ENCODE measurements at places on chromosomes 2 and 18. TPM values are rescaled to one million over a fixed set of nuclear protein-coding genes. Genes with fewer than 3 reads are reported as not detected.
A peak's percentile ranks its signal among the peaks of the same experiment; 100 is the strongest.

- H3K4me1 ChIP-seq, result peaks cover 52% of the 10 kb centered on the region
- DNase-seq, result peak; percentile 33
- no peaks in the 10 kb centered on the region for H3K27me3 ChIP-seq
- H3K36me3 ChIP-seq, result peaks cover 37% of the 10 kb centered on the region
- peak overlapping the region; percentile 92 for H3K4me3 ChIP-seq
Observed at GRCh38 chr18:63365876-63366212, 1.2 kb downstream of the KDSR start.

Gene PKDCC
- not detected for total RNA-seq

DNA sequence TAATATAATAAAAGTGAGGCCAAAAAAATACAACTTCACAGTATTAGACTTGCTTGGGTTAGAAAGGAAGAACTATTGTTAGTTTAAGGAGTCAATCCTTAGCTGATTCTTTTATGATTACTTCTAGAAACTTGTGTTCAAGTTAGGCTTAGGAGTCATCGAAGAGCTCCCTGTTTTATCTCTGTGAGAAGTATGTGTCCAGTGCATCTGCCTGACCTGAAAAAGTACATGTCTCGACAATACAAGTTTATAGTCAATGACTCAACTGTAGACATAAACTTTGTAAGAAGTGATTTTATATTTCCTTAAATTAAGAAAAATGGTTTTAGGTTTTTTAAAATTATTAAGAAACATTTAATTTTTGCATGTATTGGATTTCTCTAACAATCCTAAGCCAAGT, 571.2 kb downstream of the ZEB2 start:
- H3K27me3 ChIP-seq, result no peaks in the 10 kb centered on the region
- H3K27ac ChIP-seq, result no peak overlapping the region
- peaks cover 4% of the 10 kb centered on the region for H3K4me1 ChIP-seq
- no peak for DNase-seq
- H3K36me3 ChIP-seq, result no peaks in the 10 kb centered on the region

- no peak overlapping the region for H3K4me3 ChIP-seq
- H3K27ac ChIP-seq, result no peak overlapping the region
- H3K36me3 ChIP-seq, result no peaks in the 10 kb centered on the region
- H3K27me3 ChIP-seq, result no peaks in the 10 kb centered on the region
Observed at GRCh38 chr2:72261076-72261475, 113.4 kb upstream of the CYP26B1 start.

GRCh38 chr2:172281648-172282570, 145.5 kb upstream of the ITGA6 start:
- H3K4me1 ChIP-seq, result peaks cover 7% of the 10 kb centered on the region
- no peak overlapping the region for H3K27ac ChIP-seq
- H3K27me3 ChIP-seq, result peaks cover 7% of the 10 kb centered on the region

DNA sequence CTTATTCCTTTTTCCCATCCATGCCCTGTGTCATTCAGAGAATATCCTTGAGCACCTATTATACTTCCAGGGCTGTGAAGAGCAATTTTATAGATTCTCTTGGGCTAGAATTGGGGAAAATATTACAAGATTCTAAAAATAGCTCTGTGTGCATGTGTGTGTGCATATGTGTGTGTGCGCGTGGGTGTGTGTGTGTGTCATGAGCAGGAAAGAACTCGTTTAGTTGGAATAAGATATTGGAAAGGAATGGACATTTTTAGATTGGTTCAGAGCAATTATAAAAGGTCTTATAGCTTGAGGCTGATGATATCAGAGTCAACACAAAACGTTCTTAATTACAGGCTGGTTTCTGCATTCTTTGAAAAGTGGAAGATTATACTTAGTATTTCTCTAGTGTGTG, 212.1 kb upstream of the COPS8 start:
- no peak for DNase-seq
- no peak overlapping the region for H3K27ac ChIP-seq
- H3K4me1 ChIP-seq, result peaks cover 7% of the 10 kb centered on the region
- H3K4me3 ChIP-seq, result no peak overlapping the region
- peaks cover 4% of the 10 kb centered on the region for H3K27me3 ChIP-seq

Data from activated CD4-positive, alpha-beta memory T cell treated with anti-CD3 and anti-CD28 coated beads, Interleukin-2, amount 10 ng/mL, durations not matched to agents 7 days and 5 days (primary cell).